ENCODE measurements at places on chromosomes 5 and 9.

- no peak for DNase-seq
Measured at GRCh38 chr5:74296685-74297408, 343.7 kb downstream of the ENC1 start.

GRCh38 chr5:14351086-14351661 lies 208.0 kb downstream of the TRIO start:
- no peak for DNase-seq

DNA sequence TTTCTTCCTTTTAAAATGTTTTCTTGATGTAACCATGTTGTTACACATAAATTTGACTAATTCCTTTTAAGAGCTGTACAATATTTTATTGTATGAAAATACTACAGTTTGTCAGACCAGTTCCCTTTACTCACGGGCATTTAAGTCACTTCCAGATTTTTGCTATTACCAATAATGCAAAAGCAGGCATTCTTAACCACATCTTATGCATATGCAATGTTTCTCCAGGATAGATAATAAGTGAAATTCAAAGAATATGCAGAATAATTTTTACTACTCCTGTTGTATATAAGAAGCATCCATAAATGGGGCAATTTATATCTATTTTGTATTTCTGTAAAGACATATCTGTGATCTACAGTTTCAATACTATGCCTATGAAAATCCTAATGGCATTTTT lies 77.3 kb downstream of the FNIP1 start:
- DNase-seq: no peak

- no peak for DNase-seq
Measured at GRCh38 chr9:23160952-23161469, 665.0 kb downstream of the ELAVL2 start.

GRCh38 chr5:10981932-10982331 lies 220.9 kb upstream of the DAP start:
- no peak for DNase-seq

- DNase-seq: no peak
Measured at GRCh38 chr5:124659798-124660197, 86.6 kb downstream of the ZNF608 start.

- no peak for DNase-seq
Measured at GRCh38 chr5:143812085-143812705, at the start of gene HMHB1. Gene HMHB1, plus strand, starts transcription at chr5:143812161.

DNA sequence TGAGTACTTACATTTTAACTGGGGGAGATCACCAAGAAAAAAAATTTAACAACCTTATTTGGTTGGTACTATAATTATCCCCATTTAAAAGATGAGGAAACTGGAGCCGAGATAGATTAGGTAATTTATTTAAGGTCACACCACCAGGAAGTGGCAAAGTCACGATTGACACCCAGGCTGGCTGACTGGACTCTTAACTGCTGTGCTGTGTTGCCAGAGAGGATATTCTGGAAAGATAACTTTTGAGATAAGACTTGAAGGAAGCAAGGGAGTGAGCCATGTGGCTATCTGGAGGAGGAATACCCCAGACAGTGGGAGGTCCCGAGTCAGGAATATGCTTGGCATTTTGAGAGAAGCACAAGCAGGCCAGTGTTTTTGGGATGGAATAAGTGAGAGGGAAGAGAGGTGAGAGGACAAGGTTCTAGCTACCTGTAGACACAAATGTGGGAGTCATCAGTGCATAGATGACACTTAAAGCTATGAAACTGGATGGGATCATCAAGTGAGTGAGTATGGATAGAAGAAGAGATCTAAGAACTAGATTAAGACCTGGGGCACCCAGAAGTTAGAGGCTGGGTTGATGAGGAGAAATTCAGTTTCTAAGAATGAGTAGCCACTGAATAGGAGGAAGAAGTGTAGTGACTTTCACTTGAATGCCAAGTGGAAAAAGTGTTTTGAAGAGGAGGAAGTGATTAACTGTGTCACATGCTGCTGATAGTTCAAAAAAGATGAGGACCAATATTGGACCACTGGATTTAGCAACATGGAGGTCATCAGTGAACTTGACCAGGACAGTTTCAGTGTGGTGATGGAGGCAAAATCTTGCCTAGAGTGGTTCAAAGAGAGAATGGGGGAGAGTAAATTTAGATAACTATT lies 25.6 kb downstream of the PDE8B start:
- DNase-seq: no peak

- no peak for DNase-seq
Measured at GRCh38 chr9:97284798-97285197, 22.7 kb upstream of the CCDC180 start.

GRCh38 chr5:130032807-130033206 lies 128.5 kb downstream of the CHSY3 start:
- no peak for DNase-seq

- DNase-seq: no peak
Measured at GRCh38 chr5:19534751-19535150, 453.2 kb downstream of the CDH18 start.

DNA sequence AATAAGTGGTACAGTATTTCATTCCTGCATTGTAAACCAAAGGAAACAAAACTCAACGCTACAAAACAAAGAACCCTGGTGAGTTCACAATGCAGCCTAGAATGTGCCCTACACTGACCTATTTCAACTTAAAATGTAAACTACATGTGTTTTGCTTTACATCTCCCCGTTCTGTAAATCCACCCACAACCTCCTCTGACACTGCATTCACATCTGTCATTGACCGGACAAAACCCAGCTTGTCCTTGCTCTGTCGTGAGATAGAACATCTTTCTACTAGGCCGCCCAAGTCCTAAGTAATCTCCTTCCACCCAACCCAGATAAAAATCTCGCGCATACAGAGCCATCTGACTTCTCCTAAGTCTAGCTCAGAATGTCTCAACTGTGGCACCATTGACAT lies 6.1 kb upstream of the VLDLR start:
- DNase-seq: no peak

DNA sequence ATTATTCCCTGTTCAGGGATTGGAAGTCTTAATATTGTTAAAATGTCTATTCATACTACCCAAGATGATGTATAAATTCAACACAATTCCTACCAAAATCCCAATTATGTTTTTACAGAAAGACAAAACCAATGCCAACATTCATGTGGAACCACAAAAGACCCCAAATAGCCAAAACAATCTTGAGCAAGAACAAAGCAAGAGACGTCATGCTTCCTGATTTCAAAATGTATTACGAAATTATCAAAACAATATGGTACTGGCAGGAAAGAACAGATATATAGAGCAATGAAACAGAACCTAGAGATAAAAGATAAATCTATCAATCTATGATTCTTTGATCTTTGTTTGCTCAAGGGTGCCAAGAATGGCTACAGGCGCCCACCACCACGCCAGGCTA lies 237.9 kb downstream of the TAF11L14 start:
- no peak for DNase-seq

DNA sequence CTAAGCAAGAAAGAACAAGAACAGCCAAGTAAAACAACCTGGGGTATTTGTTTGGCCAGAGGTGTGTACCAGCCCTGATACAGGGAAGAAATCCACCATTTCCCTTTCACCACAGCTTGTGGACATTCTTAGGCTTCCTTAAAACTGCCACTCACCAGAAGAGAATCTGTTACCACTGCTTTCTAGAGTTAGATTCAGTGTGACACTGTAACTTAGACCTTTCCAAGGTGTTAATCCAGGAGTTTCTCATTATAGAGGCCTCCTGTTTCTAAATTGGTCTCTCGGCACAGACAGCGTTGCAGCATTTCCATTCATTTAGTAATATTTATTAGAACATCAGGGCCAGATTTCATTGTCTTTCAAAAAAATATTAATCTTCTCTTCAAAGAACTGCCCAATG lies 55.0 kb downstream of the NIPAL4 start:
- no peak for DNase-seq

DNA sequence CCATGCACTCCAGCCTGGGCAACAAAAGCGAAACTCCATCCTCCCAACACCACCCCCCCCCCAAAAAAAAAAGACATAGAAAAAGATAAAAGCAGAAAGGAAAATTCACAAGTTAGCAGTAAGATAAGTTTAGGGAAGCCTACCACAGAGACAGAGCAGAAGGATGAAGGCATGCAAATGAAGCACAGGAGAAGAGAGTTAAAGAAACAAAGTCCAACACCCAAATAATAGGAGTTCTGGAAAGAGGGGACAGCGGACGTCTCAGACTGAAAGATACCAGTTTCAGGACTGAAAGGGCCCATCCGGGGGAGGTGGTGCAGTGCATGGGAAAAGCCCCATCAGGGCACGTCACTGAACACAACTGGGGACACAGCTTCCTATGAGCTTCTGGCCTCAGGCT lies 54.3 kb downstream of the OTULIN start:
- DNase-seq: no peak

GRCh38 chr9:437574-438001 lies 222.9 kb downstream of the DOCK8 start:
- DNase-seq: no peak

- no peak for DNase-seq
Measured at GRCh38 chr5:103472265-103472664, 90.3 kb downstream of the NUDT12 start.

DNA sequence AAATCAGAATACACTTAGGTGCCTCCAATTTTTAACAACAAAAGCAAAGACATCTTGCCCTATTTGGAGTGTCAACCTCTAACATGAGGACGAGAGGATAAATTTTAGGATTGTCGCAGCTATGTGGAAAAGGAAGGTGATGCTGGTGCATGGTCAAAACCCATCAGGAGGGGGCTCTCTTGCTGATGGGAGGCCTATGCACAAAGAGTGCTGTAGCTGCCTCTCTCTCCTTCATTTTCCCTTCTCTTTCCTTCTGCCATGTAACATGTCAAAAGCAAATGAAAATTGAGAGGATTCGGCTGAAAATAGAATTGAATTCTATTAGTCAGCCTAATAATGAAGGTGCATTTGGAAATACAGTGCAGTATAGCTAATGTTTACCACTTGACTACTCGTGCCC lies 578.7 kb upstream of the ZNF462 start:
- no peak for DNase-seq

- DNase-seq: no peak
Measured at GRCh38 chr5:155293605-155294178, 280.1 kb downstream of the KIF4B start.

DNA sequence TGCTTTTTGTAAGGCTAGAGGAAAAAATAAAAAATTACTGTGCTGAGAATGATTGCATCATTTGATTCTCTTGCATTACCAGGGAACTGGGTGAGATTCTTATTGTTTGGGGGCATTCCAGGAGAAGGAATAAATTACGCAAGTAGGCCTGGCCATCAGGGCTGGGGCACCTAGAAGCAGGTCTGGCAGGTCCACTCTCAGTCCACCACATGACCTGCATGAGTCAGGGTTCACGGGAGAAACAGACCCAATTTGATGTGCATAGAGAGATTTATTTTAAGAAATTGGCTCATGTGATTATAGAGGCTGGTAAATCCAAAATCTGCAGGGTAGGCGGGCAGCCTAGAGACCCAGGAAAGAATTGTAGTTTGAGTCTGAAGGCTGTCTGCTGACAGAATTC lies 59.6 kb downstream of the ZNF622 start:
- DNase-seq: no peak

DNA sequence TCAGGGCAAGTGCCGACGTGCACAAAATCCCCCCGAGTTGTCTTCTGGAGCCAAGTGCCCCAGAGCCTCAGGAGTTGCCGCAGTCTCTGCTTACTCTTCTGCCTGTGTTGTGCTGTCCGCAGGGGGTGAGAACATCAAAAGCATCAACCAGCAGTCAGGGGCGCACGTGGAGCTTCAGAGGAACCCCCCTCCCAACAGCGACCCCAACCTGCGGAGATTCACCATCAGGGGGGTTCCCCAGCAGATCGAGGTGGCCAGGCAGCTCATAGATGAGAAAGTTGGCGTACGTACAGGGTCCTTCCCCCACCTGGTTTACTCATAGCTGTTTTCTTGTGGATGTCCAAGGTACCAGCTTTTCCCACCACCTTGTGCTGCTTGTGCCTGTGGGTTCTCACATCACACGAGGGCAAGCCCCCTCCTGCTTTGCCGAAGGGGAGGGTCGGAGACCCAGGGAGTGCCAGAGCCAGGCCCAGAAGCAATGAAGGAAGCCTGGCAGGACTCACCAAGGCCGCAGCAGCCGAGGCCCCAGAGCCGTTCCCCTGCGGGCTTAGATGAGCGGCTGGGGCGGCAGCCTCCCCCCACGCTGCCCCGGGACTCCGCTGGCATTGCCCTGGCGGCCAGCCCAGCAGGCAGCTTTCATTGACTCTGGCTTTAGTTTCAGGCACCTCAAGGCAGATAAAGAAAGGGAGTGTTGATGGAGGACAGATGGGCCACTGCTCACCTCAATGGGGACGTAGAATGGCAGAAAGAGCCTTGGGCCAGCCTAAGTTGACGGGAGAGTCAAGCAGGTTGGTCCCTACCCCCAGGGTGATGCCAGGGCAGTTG lies 33.7 kb upstream of the PRDM12 start:
- DNase-seq: no peak

DNA sequence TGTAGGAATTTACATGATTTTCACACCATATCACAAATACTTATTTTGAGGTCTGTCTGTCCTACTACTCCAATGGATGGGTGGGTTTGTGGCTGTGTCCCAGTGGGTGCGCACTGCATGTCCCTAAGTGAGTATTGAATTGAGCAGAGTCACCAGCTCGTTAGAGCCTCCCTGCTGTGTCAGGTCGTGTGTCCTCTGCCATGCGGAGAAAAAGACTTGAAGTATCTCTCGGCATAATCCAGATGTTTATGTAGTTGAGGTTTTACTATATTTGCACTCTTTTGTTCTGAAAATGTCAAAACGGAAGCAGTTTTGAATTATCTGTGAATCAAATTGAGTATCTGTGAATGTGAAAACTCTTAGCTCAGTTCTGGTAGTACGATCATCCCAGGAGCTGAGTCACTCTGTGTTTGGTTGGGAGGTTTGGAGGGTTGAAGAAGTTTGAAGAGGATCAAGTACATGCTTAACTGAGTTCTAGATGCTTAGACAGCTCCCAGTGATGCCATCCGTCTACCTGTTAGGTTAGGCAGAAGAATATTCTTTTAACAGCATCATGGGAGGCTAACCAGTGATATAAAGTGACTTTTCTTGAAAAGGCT lies 194.2 kb downstream of the TENT4A start:
- no peak for DNase-seq

- no peak for DNase-seq
Measured at GRCh38 chr5:138762110-138762509, 8.9 kb downstream of the CTNNA1 start.

- DNase-seq: no peak
Measured at GRCh38 chr9:82668689-82669199, 394.2 kb downstream of the RASEF start.

DNA sequence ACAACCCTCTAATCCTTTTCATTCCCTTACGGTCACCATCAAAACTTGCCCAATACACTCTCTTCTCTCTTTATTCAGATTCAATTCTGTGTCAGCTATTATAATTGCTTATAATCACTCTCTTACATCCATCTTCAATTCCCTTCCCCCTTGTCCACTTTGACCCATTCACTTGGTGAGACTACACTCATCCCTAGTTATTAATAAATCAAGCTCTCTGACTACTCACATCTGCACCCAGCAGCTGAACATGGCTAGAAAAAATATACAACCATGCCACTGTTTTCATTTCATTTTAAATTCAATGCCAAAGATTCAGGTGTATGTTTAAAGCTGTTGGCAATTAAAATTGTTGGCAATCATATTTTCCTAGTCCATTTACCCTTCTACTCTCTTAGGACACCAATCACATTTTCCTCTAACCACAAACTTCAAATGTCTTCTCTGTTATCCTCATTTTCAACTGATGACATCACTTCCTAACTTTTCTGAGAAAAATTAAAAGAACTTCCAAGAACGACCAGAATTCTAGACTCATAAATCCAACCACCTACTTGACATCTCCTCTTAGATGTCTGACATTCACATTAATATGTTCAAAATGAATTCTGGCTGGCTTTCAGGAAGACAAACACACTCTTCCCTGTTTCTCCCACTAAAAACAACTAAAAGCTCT lies 5.5 kb downstream of the C5orf15 start:
- DNase-seq: no peak

GRCh38 chr5:105088102-105088501 lies 1525.5 kb upstream of the NUDT12 start:
- DNase-seq: no peak
